Neural crest cell (in vitro differentiated cells): ENCODE measurements at places on chromosomes 6 and 20. TPM values are rescaled to one million over a fixed set of nuclear protein-coding genes. Genes with fewer than 3 reads are reported as not detected.
A peak's percentile ranks its signal among the peaks of the same experiment; 100 is the strongest.

DNA sequence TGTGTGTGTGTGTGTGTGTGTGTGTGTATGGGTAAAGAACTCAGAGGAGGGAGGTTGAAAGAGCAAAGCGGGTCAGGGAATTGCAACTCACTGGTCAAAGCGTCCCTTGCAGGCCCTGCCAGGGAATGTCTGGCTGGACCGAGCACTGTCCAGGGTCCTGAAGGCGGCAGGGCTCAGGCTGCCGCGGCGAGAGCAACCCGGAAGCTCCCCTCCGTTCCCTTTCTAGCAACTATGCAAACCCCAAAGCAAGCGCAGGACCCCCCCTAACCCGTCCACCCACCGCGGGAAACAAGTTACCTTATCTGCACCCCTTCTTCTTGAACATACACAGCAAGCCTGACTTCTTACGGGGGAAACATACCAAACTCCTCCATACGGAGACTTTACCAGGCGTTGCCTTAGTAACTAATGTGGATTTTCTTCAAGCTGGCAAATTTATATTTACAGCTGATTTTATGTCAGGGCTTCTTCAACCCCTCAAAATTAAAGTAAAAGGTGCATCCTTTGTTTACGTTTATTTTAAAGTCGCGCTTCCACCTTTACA is 538 bp upstream of the GRM1 start:
- peak overlapping the region; percentile 51 for H3K4me3 ChIP-seq
- no peaks in the 10 kb centered on the region for H3K4me1 ChIP-seq
- no peaks in the 10 kb centered on the region for H3K36me3 ChIP-seq
- peak; percentile 80 for DNase-seq

- H3K27me3 ChIP-seq, result peaks cover 4% of the 10 kb centered on the region
- no peak for DNase-seq
- H3K4me1 ChIP-seq, result peaks cover 18% of the 10 kb centered on the region
- peak overlapping the region; percentile 7 for H3K27ac ChIP-seq
- H3K36me3 ChIP-seq, result peaks cover 18% of the 10 kb centered on the region
These were observed 17.9 kb upstream of the SNHG17 start for GRCh38 chr20:38452880-38453624.

DNA sequence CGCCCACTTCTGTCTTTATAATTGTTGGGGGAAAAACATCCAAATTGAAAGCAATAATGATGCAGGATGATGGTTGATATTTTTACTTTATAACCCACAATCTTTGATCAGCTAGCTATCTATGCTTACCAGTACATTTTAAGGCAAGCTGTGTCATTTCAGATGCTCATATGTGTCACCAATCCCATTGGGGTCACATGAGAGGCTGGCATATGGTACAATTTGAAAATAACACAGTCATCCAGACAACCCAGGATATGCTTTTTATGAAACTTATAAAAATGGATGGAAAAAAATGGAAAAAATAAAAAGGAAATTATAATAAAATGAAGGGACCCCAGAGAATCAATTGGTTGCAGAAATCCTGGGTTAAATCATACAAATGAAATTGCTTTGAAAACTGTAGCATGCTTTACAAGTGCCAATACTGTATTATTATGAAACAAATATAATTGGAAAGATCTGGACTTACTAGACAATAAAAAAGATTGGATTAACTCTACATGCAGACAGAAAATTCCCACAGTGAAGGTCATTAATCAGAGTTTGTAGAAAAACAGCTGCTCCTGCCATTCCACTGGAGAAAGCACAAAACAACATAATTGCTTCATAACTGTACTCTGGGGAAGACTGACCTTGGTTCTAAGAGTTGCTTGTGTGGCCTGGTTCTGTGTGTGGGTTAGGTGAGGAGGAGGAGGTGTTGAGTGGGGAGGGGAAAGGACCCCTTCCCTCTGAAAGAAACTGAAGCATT is 13.3 kb upstream of the PRIM2 start:
- no peak for DNase-seq
- H3K27ac ChIP-seq, result no peak overlapping the region
- H3K4me3 ChIP-seq, result no peak overlapping the region
- no peaks in the 10 kb centered on the region for H3K4me1 ChIP-seq
- no peaks in the 10 kb centered on the region for H3K36me3 ChIP-seq
- H3K27me3 ChIP-seq, result peaks cover 16% of the 10 kb centered on the region

DNA sequence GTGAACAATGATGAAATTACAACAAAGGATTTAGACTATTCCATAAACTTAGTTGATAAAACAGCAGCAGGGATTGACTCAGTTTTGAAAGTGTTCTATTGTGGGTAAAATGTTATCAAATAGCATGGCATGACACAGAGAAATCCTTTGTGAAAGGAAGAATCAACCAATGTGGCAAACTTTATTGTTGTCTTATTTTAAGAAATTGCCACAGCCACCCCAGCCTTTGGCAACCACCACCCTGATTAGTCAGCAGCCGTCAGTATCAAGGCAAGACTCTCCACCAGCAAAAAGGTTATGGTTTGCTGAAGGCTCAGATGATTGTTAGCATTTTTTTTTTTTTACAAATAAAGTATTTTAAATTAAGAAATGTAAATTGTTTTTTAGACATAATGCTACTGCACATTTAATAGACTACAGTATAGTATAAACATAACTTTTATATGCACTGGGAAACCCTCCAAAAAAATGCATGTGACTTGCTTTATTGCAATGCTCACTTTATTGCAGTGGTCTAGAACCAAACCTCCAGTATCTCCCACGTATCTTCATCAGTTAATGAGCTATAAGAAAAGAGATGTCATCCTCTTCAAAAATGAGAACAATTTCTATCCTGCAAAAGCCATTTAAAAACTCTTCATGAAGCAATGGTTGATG is 162.7 kb downstream of the SOBP start:
- no peaks in the 10 kb centered on the region for H3K27me3 ChIP-seq
- H3K4me3 ChIP-seq, result no peak overlapping the region
- peaks cover 43% of the 10 kb centered on the region for H3K4me1 ChIP-seq
- H3K36me3 ChIP-seq, result peaks cover 13% of the 10 kb centered on the region
- H3K27ac ChIP-seq, result no peak overlapping the region
- no peak for DNase-seq

DNA sequence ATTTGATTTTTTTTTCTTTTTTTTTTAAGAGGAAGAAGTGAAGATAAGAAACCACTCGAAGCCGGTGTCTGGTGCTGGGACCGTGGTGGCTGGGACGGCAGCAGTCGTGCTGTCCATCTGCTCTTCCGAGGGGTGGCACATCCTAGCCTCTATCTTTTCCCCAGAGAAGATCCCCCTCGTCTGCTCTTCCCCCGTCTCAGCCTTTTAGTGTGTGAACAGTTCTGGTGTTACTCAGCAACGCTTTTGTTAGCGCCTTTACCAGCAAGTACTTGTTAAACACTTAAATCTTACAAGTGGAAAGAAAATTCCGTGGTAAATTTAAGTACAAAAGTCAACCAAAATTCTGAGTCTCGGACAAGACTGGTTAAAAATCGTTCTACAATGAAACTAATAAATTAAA is 90.1 kb downstream of the RSPH3 start:
- peak overlapping the region; percentile 43 for H3K27ac ChIP-seq
- no peak overlapping the region for H3K4me3 ChIP-seq
- H3K4me1 ChIP-seq, result peaks cover 37% of the 10 kb centered on the region
- H3K36me3 ChIP-seq, result peaks cover 13% of the 10 kb centered on the region

GRCh38 chr6:139008117-139008516 is 20.1 kb upstream of the REPS1 start:
- no peak for DNase-seq
- H3K27me3 ChIP-seq, result no peaks in the 10 kb centered on the region
- no peaks in the 10 kb centered on the region for H3K36me3 ChIP-seq
- no peak overlapping the region for H3K4me3 ChIP-seq

GRCh38 chr6:102229271-102229670 is 835.8 kb downstream of the GRIK2 start:
- no peak overlapping the region for H3K27ac ChIP-seq
- no peaks in the 10 kb centered on the region for H3K36me3 ChIP-seq
- no peaks in the 10 kb centered on the region for H3K27me3 ChIP-seq
- H3K4me3 ChIP-seq, result no peak overlapping the region
- H3K4me1 ChIP-seq, result no peaks in the 10 kb centered on the region

DNA sequence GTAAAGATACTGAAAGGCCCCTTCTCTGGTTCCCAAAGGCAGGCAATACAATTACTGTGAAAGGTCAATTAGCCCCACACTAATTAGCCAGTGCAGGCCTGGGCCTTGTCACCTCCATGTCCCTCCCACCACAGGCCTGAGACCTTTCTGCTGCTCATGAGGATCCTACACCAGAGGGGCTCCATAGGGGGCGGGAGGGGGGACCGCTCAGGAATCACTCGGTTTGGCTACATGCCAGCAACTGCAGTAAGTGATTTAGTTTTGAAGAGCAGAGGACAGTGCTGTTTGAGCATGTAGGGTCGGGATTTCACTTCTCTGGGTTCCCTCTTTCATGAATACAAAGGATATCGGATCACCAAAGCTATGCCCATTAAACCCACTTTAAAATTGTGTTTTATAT is 455.6 kb downstream of the PRKN start:
- no peak overlapping the region for H3K4me3 ChIP-seq
- no peak for DNase-seq

- H3K27ac ChIP-seq, result no peak overlapping the region
- peaks cover 6% of the 10 kb centered on the region for H3K36me3 ChIP-seq
- DNase-seq, result no peak
These were observed 7.3 kb upstream of the BPIFB3 start for GRCh38 chr20:33046412-33046811.

DNA sequence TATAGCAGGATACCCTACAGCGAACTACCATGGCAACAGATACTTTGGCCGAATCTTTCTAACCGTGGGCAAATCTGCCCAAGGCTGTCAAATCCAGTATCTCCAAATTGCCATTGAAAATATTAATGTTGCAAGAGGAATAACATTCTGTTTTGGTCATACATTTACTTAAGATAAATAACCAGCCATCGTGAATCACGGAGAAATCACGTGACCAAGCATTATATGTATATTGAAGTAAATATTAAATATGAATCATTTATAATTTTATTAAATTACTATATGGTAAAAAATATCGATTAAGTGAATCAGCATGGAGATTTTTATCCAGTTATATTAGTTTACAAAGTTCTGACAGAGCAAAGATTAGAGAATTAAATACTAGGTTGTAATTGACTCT is 714.6 kb upstream of the GJE1 start:
- DNase-seq, result no peak
- no peaks in the 10 kb centered on the region for H3K36me3 ChIP-seq
- H3K27me3 ChIP-seq, result no peaks in the 10 kb centered on the region
- H3K4me3 ChIP-seq, result no peak overlapping the region

- peak overlapping the region; percentile 46 for H3K27ac ChIP-seq
- H3K27me3 ChIP-seq, result no peaks in the 10 kb centered on the region
- DNase-seq, result no peak
- no peaks in the 10 kb centered on the region for H3K36me3 ChIP-seq
- no peak overlapping the region for H3K4me3 ChIP-seq
These were observed 150.2 kb upstream of the PLN start for GRCh38 chr6:118397671-118398465.

DNA sequence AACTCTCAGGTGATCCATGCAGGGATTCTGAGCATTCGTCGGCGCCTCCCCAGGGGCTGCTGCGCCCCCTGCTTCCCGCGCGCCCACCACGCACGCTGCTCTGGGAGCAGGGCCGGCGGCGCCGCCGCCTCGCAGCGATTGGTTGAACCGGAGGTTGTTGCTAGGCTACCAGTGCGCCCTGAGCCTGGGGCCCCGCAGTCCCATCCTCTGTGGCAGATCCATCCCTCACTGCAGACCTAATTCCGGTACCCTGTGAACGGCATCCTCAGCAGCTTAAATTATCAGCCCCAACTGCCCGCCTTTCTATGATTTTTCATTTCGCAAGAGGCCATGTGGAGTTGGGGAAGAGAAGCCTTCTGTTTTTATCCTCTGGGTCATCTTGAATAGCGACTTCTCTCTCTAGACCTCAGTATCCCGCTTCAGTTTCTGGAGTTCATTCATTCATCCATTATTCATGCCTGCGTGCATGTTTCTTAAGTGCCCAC is 15.4 kb downstream of the PNPLA1 start:
- peaks cover 69% of the 10 kb centered on the region for H3K27me3 ChIP-seq
- no peaks in the 10 kb centered on the region for H3K36me3 ChIP-seq
- no peak overlapping the region for H3K27ac ChIP-seq
- H3K4me3 ChIP-seq, result no peak overlapping the region
- H3K4me1 ChIP-seq, result peaks cover 8% of the 10 kb centered on the region

GRCh38 chr6:42013134-42013516 is 37.2 kb upstream of the TAF8 start:
- H3K27ac ChIP-seq, result no peak overlapping the region
- no peak for DNase-seq
- peaks cover 5% of the 10 kb centered on the region for H3K4me1 ChIP-seq

DNA sequence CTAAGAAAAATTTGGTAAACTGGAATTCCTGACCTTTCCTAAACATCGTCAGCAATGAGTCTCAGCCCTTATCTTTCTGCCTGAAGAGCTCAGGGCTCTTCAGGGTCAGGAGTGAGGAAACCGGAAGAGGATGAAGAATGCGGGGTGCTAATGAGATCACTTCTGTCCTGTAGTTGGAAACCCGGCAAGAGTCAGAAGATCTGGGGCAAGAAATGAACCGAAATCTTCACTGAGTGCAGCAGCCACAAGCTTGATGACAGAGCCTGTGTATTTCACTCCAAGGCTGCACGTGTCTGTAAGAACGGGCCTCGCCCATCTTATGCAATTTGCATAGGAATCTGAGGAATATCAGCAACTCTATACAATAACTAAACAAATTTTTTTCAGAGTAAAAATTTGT is 60.4 kb upstream of the QKI start:
- H3K27me3 ChIP-seq, result no peaks in the 10 kb centered on the region
- H3K27ac ChIP-seq, result no peak overlapping the region
- DNase-seq, result no peak
- no peak overlapping the region for H3K4me3 ChIP-seq
- peaks cover 39% of the 10 kb centered on the region for H3K4me1 ChIP-seq
- H3K36me3 ChIP-seq, result no peaks in the 10 kb centered on the region

DNA sequence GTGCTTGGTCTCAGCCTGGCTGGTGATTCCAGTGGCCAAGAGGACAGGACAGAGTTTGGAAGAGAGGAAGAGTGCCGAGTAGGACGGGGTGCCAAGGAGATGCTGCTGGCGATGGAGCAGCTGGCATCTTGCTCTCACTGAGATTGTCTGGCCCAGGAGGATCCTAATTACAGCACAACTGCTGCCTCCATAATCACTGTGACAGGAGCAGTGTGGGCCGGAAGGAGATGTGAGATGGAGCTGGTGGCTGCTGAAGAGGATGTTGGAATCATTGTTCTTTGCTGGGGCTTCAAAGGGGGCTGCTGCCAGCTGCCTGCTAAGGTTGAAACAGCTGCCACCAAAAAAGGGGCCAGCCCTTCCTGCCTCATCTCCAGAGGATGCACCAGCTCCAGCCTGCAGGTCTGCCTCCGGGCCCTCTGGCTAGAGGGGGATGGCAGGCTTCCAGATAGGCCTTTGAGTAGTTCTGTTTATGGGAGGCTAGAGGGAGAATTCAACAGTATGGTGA is 214.4 kb downstream of the RNF144B start:
- no peaks in the 10 kb centered on the region for H3K27me3 ChIP-seq
- H3K36me3 ChIP-seq, result peaks cover 9% of the 10 kb centered on the region
- peak overlapping the region; percentile 65 for H3K27ac ChIP-seq
- peaks cover 46% of the 10 kb centered on the region for H3K4me1 ChIP-seq

- H3K27me3 ChIP-seq, result peaks cover 45% of the 10 kb centered on the region
- DNase-seq, result no peak
- H3K36me3 ChIP-seq, result no peaks in the 10 kb centered on the region
- H3K4me1 ChIP-seq, result no peaks in the 10 kb centered on the region
- H3K27ac ChIP-seq, result no peak overlapping the region
- no peak overlapping the region for H3K4me3 ChIP-seq
These were observed 170.0 kb upstream of the ZNF184 start for GRCh38 chr6:27642744-27643456.

The BANF2 gene
- not detected in 2 replicates for total RNA-seq

The TAGAP gene
- total RNA-seq, result not detected in 2 replicates

The PROKR2 gene
- total RNA-seq, result not detected in 2 replicates
